ENCODE measurements at places on chromosomes 1 and 21.

DNA sequence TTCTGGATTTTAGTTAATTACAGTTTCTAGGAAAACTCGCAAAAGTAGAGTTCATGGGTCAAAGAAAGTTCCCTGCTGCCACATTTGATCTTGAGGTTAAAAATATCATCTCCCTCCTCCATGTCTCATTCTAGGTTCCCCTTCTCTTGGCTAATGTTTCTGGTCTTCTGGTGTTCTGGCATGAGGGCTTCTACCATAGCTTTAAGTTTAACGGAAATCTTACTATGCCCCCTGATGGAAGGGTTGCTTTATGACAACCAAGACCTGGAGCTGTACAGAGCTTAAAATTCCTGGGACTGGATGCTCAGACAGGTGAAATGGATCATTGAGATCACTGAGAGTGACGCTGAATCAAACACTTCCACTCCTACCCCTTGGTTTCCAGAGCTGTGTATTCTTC is 1881.7 kb downstream of the MRPL39 start:
- no peak for DNase-seq

- DNase-seq = no peak
Measured at GRCh38 chr1:99227056-99227897, 37.0 kb upstream of the PLPPR4 start.

GRCh38 chr1:79264285-79264684 is 257.8 kb upstream of the ADGRL4 start:
- no peak for DNase-seq

DNA sequence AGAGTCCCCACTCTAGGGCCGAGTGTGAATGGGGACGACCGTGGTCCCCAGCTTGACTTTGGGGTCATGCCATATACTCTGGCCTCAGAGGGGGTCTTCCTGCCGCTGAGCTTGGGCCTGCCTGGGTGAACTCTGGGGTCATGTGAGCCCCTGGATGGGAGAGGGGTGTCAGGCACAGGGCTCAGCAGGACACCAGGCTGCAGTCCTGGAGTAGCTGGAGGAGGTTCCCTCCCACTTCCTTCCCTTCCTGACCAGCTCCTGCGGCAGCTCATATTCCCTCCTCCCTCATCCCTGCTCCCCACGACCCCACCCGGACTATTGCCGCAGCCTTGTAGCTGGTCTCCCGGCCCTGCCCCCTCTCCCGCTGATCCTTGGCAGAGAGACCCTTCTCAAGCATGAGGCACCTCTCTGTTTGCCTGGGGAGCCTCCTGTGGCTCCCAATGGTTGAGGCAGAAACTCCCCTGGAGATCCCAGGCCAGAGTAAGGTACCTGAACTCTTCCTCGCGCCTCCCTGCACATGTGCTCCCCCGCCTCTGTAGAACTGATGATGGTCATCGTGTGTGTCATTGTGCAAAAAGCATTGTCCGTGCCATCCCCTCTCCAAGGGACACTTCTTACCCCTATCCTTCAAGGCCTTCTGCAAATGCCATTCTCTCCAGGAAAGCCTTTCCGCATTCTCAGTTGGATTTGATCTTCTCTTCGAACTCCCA is 1.8 kb downstream of the TNFRSF1B start:
- DNase-seq = no peak

- no peak for DNase-seq
Measured at GRCh38 chr21:41769933-41770332, 3.1 kb upstream of the RIPK4 start.

GRCh38 chr1:23522244-23522982 is 8.6 kb downstream of the E2F2 start:
- DNase-seq = no peak

GRCh38 chr1:25897754-25898153 is 8.5 kb downstream of the STMN1 start:
- no peak for DNase-seq

Measured in kidney capillary endothelial cell (primary cell).